Fibroblast of lung (primary cell): ENCODE measurements at places on chromosomes 1 and 21. TPM values are rescaled to one million over a fixed set of nuclear protein-coding genes. Genes with fewer than 3 reads are reported as not detected.

CTH gene
- total RNA-seq, result 3.6 and 9.7 TPM in 2 replicates

PRUNE1 gene
- total RNA-seq, result 6.3 and 7.2 TPM in 2 replicates

LCE1F gene
- not detected in 2 replicates for total RNA-seq

AIRE gene
- not detected in 2 replicates for total RNA-seq

STMN1 gene
- total RNA-seq, result 46.2 and 90.7 TPM in 2 replicates

SH3D21 gene
- total RNA-seq, result 2.8 and 3.3 TPM in 2 replicates

SLC22A15 gene
- total RNA-seq, result 11.3 and 21.0 TPM in 2 replicates

LRRC38 gene
- total RNA-seq, result not detected in 2 replicates

CD101 gene
- total RNA-seq, result under 0.01 TPM in 1 of 2 replicates, not detected in the other

BACE2 gene
- total RNA-seq, result 31.5 and 33.4 TPM in 2 replicates

LRRC41 gene
- total RNA-seq, result 65.5 and 89.0 TPM in 2 replicates

NMNAT2 gene
- under 0.01 TPM in 2 replicates for total RNA-seq

GBP6 gene
- under 0.01 TPM in 1 of 2 replicates, not detected in the other for total RNA-seq

SYT6 gene
- total RNA-seq, result not detected in 2 replicates

KRTAP27-1 gene
- not detected in 2 replicates for total RNA-seq

CYYR1 gene
- 0.17 and 0.26 TPM in 2 replicates for total RNA-seq

CD1E gene
- total RNA-seq, result not detected in 2 replicates

COPA gene
- 284 and 316 TPM in 2 replicates for total RNA-seq

FALEC gene
- 0.83 and 1.0 TPM in 2 replicates for total RNA-seq

KIAA0040 gene
- under 0.01 and 0.17 TPM in 2 replicates for total RNA-seq

EXTL1 gene
- total RNA-seq, result 0.26 and 0.33 TPM in 2 replicates

IQGAP3 gene
- total RNA-seq, result 1.3 and 16.0 TPM in 2 replicates

CROCC gene
- total RNA-seq, result 20.3 and 22.3 TPM in 2 replicates

SH2D1B gene
- not detected in 2 replicates for total RNA-seq

UTS2 gene
- not detected in 2 replicates for total RNA-seq

FAM229A gene
- 0.77 and 0.99 TPM in 2 replicates for total RNA-seq

WDR64 gene
- not detected in 2 replicates for total RNA-seq

PARP1 gene
- total RNA-seq, result 63.4 and 78.4 TPM in 2 replicates

SPRTN gene
- 13.1 and 16.0 TPM in 2 replicates for total RNA-seq

IGSF9 gene
- under 0.01 TPM in 2 replicates for total RNA-seq

VHLL gene
- not detected in 2 replicates for total RNA-seq

CD52 gene
- total RNA-seq, result 0.51 TPM in 1 of 2 replicates, not detected in the other

LCE2A gene
- total RNA-seq, result 0.33 TPM in 1 of 2 replicates, not detected in the other

CAMK2N1 gene
- 44.2 and 79.9 TPM in 2 replicates for total RNA-seq

ZBTB18 gene
- 9.0 and 12.6 TPM in 2 replicates for total RNA-seq

PKP1 gene
- total RNA-seq, result under 0.01 TPM in 2 replicates

NGF gene
- 4.0 and 8.5 TPM in 2 replicates for total RNA-seq

NRDC gene
- total RNA-seq, result 79.1 and 116 TPM in 2 replicates

C1orf87 gene
- total RNA-seq, result under 0.01 and 0.50 TPM in 2 replicates

RNU1-4 gene
- total RNA-seq, result under 0.01 and 3,997 TPM in 2 replicates

NUAK2 gene
- total RNA-seq, result 1.0 and 1.7 TPM in 2 replicates

KCNK2 gene
- 2.8 and 6.4 TPM in 2 replicates for total RNA-seq

PTCH2 gene
- 0.50 TPM in 1 of 2 replicates, not detected in the other for total RNA-seq

ERICH3 gene
- total RNA-seq, result under 0.01 and 0.17 TPM in 2 replicates

BTBD8 gene
- total RNA-seq, result 10.6 and 10.8 TPM in 2 replicates

EPHA8 gene
- total RNA-seq, result not detected in 2 replicates
